ENCODE measurements at places on chromosomes 3 and 15. TPM values are rescaled to one million over a fixed set of nuclear protein-coding genes. Genes with fewer than 3 reads are reported as not detected.

GRCh38 chr15:100760357-100760903 lies 119.2 kb upstream of the ALDH1A3 start:
- DNase-seq, result no peak

TICRR gene
- 3.0 TPM for total RNA-seq

- DNase-seq, result no peak
These were observed 113.8 kb downstream of the ITPR1 start for GRCh38 chr3:4606911-4607310.

COL6A5 gene
- total RNA-seq, result not detected

GRCh38 chr3:185549122-185549521 lies 3.3 kb downstream of the LIPH start:
- peak; percentile 98 for DNase-seq

DNA sequence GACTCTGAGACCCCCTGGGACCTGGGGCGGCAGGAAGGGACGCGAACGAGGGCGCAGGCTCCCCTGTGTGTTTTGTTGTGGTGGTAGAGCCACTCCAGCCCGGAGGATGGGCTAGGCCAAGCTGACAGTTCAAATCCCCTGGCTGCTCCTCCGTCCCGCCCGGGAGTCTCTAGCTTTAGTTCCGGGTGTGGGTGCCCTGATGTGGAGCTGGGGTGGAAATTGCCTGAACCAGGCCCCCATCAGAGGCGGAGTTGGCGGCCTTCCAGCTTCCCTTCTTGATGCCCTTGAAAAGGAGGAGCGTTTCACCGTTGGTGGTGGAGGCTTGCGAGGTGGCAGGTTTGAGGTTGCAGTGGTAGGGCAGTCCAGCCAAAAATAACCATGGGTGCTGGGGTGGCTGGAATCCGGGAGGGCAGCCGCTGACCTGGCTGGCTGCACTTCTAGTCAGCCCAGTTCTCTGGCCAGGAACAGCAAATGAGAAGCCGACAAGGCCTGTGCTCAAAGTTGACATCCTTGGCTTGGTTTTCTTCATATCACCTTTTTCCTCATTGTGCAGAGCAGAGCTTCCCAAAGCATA lies 817 bp downstream of the CLK3 start:
- peak; percentile 63 for DNase-seq

DNA sequence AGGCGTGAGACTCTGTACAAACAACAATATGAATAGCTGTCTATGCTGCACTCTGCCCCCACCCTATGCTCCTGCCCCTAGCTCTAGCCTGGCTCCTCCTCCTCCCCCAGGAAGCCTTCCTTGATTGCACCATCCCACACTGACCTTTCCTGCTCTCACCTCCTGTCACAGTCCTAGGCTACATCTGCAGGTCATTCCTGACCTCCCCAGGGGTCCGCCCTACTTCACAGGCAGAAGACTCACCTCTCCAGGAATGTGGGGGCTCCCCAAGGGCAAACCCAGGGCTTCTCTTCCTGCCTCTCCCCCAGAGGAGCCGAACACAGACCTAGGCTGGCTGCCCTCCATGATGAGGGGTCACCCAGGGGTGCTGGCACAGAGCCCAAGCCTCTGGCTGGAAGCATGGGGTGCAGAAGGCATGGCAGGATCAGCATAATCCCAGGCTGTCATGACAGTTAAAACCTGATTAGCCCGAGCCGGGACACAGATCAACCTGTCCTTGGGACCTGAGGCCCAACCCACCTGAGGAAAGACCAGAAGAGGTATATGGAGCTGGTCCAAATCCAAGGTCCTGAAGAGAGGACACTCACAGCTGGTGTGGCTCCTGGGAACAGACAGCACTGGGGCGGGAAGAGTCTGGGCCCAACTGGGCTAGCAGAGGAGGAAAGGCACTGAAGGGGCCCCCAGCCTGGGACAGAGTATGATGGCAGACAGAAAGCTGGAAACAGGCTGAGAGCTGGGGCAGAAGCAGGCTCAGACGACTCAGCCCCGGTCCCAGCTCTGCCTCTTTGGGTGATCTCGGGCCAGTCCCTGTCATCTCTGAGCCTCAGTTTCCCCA lies 5.9 kb downstream of the SEMA7A start:
- no peak for DNase-seq

GRCh38 chr3:121529308-121529707 lies 16.5 kb downstream of the POLQ start:
- peak; percentile 35 for DNase-seq

LSAMP gene
- 8.1 TPM for total RNA-seq

- peak; percentile 66 for DNase-seq
These were observed 4.0 kb upstream of the LMCD1 start for GRCh38 chr3:8497582-8497981.

GRCh38 chr3:46141813-46142212 lies 66.3 kb downstream of the CCR1 start:
- no peak for DNase-seq

GRCh38 chr3:32195995-32196540 lies 42.4 kb upstream of the CMTM8 start:
- no peak for DNase-seq

- DNase-seq, result no peak
These were observed 24.7 kb upstream of the KLHL6 start for GRCh38 chr3:183579967-183580900.

DNA sequence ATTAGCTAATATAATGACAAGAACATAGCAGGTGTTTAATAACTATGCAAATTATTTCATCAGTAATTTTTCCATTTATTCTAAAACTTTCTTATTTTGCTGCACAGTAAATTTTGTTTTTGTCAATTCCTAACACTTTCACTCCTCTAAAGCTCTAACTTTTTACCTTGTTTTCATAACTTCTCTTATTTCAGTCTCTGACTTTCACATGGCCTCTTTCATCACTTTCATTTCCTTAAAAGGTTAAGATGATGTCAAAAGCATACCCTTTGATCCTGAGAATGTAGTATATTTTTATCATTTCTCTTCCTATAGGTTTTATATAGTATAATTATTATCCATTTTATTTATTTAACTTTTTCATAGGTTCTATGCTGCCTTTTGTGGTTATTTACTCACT lies 1325.8 kb upstream of the ALCAM start:
- no peak for DNase-seq

DNA sequence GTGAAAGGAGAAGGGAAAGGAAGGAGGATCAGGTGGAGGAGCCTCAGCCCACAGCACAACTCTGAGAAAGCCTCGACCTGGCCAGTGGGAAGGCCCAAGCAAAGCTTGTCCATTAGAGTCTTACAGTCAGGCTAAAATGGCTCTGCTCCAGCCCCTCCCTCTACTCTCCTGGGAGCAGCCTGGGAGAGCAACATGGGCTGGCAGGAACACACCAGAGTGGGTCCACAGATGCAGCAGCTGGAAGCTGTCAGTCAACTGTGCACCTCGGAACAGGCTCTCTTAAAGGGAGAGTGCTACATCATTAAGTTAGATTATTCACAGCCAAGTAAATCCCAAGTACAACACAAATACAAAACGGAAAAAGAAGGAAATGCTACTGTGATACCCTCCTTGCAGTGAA lies 98.0 kb upstream of the LIMD1 start:
- no peak for DNase-seq

GANC gene
- total RNA-seq, result 19.2 TPM

DNA sequence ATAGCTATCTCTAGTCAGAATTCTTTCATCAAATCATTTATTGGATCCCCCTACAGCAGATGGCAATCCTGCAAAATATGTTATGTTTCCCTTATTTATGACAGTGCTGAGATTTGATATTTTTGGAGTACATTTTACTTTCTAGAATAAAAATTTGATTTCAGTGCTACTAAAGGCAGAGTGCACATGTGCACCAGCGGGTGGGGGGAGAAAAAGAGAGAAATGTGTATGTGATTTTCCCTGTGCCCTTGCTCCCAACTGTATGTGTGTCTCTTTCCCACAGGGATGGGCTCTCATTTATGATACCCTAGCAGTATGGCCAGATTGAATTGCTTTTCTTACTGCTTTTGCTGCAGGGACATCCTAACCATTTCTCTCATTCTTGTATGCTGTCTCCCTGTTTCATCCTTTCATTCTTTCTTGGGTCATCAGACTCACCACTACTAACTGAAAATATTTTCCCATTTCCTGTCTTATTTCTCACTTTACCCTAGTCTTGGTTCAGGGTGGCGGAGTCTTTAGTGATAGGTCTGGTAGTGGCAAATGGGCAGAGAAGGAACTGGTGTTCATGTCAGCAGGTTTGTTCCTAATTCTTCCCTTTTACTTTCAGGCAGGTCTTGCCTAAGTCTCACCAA lies 140.7 kb downstream of the TCF12 start:
- DNase-seq, result no peak

AHSG gene
- total RNA-seq, result not detected

All from IMR-90 (cell line).